ENCODE measurements at places on chromosomes 11 and 22.

DNA sequence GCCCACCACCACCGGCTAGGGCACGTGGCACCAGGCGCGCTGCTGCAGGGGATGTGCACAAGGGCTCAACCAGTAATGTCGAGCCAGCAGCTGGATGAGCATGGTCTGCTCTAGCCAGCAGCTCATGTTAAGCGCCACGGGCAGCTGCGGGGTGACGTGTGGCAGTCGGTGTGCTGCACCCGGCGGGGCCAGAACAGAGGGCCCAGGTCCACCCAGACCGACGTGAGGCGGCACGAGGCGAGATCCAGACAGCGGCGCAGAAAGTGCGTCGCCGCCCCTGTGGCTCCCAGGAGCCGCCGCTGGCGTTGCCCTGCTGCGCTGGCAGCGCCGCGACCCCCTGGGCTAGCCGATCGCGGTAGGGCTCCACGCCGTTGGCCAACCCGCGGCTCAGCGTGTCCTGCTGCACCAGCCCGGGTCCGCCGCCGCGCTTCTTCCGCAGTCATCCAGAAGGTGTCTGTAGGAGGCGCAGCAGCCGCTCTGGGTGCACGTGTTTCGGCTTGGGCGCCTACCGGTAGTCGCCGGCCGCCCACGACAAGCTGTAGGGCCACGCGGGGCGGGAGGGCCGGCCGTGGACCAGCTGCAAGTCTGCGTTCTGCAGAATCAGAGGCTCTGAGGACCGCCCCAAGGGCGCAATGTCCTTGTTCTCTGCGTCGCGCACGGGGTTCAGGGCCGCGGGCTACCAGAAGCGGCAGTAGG, 4.6 kb upstream of the GALR3 start:
- peak; percentile 65 for DNase-seq

- DNase-seq, result no peak
These were observed 16.4 kb upstream of the PAMR1 start for GRCh38 chr11:35541621-35542375.

DNA sequence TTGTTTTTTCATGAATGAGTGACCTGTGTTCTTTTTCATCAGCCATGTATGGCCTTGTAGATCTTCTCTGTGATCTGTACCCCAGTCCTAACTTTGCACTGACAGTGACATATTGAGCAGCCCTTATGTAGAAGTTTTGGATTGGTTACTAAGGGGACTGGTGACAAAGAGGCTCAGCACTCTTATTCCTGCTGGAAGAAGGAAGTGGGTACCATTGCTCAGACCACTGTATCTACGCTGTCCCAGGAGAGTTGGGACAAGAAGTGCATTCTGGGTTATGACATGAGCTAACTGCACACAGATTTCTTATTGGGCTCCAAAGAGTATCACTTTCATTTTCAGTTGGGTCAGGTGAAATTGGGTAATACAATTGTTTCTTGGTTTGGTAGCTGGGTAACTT, 107.8 kb upstream of the RASSF10 start:
- no peak for DNase-seq

- no peak for DNase-seq
These were observed 33.1 kb upstream of the GRAMD4 start for GRCh38 chr22:46587061-46587460.

- DNase-seq, result no peak
These were observed 110.2 kb downstream of the ST3GAL4 start for GRCh38 chr11:126465573-126466188.

GRCh38 chr22:47967831-47968230, 1205.4 kb downstream of the TBC1D22A start:
- DNase-seq, result no peak

DNA sequence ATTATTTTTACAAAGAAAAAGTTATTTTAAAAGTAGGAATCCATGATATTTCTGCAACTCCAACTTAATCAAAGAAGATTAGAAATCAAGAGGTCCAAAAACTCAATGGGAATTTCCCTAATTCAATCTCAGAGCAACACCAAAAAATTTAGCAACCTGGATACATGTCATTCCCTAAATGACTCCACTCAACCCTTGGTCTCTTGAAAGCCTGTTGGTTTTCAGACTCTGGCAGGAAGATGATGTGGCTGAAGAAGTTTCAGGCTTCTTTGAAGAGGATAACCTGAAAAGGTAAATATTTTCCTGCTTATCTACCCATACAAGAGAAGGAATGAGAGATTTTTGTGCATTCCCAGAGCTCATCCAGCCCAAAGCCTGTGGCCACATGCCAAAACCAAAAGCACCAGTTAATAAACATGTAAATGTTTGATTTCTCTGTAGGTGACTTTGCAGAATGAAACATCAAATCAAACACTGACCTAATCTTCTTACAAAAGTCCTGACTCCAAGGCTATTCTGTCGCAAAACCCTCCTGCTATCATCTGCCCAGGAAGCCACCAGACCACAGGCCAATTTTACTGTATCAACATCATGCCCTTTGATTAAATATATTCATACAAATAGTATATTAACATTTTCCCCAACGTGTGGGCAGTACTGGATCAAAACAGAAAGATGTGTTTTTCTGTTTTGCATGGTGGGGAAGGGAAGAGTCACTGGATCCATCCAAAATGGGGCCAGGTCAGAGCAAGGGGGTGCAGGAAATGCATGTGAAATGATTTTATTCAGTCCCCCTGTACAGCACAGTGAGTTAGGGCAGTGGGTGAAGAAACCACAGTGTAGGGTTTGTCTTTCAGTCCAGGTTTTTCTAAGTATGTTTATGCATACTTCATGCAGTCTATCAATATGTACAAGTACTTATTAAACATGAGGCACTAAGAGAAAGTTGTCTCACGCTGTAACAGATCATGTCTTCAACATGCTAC, 38.8 kb downstream of the SMCO4 start:
- DNase-seq, result no peak

- no peak for DNase-seq
These were observed 301.7 kb downstream of the BLID start for GRCh38 chr11:121814296-121814695.

DNA sequence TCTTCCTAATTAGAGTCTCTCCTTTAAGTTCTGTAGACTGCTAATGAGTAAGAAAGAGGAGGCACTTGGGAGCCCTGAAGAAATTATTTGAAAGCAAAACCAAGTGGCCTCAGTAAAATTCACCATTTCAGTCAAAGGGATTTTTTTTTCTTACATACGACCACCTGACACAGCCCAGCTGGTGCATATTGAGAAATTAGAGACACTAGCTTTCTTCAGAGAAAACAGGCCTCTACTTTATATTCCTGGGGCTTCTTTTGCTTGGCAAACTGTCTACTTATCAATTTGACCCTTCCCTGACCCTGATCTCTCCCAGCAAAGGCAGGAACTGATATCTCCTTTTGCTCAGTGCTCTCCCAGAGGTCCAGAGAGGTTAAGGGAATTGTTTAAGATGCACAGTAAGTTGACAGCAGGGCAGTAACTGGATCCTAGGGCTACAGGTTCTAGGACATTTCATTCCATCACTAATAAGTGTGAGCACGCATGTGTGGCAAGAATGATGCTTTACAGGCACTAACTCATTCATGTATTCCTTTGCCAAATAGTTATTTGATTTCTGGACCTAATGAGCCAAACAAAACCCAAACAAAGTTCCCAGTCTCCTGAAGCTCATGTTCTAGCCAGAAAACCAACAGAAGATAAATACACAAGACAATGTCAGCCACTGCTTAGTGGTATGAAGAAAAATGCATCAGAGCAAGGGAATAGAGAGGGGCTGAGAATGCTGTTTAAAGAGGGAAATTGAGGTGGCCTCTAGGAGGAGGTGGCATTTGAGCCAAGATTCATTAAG, 467.6 kb downstream of the SOX6 start:
- DNase-seq, result no peak

DNA sequence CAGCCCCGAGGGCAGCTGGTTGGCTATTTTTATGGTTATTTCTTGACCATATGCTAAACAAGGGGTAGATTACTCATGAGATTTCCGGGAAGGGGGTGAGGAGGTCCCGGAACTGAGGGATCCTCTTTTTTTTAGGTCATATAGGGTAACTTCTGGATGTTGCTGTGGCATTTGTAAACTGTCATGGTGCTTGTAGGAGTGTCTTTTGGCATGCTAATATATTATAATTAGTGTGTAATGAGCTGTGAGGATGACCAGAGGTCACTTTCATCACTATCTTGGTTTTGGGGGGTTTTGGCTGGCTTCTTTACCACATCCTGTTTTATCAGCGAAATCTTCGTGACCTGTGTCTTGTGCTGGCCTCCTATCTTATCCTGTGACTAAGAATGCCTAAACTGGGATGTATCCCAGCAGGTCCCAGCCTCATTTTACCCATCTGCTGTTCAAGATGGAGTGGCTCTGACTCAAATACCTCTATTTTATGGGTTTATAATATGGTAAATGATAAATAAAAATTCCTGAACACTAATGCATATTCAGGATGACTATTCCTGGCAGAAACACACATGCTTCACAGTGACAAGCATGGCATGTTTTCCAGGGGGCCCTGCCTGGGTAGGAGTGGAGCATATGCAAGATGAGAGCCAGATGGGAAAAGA, 11.2 kb downstream of the KREMEN1 start:
- no peak for DNase-seq

DNA sequence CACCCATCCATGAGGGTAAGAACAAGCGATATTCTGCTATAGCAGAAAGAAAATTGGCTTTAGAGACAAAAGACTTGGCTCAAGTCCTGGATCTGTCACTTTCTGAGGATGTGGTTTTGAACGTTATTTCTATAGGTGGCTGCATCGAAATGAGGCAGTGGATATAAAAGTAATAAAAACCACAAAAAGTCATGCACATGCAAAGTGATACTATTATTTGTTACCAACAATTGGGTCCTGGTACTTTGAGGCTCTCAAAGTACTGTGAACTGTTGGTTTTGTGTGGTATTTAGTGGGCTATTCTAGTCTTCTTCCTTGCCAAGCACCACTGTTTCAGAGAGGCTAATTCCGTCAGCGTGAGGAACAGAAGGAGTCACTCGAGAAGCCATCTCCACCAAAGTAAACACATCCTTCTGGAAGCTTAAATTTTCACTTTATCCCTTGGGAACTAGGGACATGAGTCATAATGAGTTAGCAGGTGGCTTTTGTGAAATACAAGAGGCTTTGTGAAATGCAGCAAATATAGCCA, 13.1 kb downstream of the UBASH3B start:
- no peak for DNase-seq

DNA sequence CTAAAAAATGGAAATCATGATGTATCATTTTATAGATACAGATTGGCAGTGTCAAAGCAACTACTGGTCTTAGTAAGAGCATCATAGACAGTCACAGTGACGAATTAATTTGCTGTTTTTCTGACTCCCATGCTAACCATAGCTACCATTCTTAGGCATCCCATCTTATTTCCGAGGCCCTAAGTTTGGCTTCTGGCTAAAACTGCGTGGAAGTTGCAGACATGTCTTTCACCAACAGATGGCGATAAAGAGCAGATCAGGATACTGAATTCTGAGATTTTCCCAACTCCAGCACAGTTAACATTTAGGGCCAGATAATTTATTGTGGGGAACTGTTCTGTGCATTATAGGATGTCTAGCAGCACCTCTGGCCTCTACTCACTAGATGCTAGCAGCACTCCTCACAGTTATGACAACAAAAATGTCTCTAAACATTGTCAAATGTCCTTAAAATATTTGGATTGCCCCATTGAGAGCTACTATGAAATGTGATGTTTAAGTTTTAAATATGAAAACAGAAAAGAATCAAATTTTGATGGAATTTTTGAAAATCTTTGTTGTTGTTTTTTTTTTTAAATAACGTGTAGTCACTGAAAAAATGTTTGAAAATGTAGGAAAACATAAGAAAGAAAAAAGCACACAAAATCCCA, 16.3 kb downstream of the OR2AG2 start:
- DNase-seq, result no peak

GRCh38 chr11:40099426-40100161, 1359.9 kb downstream of the LRRC4C start:
- DNase-seq, result no peak

DNA sequence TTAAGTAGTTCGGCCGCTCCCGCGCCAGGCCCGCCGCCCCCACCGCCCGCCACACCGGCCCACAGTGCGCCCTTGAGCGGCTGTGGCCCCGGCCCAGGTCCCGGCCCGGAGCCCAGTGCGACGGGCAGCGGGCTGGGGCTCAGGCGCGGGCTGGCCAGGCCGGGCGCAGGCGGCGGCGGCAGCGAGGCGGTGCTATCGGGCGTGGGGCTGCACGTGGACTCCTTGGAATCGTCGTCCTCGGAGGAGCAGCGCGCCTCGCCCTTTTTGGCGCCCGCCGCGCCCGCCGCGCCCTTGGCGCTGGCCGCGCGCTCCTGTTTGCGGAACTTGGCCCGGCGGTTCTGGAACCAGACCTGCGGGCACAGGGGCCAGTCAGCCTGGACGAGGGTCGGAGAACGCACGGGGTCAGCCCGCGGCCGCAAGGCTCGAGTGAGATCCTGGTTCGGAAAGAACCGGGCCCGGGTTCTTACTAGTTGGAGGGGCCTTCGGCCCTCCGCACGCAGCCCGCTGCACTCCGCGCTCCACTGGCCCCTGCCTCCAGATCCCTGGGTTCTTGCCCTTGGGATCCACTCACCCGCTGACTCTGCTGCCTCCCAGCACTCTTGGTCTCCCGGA, 4.0 kb downstream of the PHOX2A start:
- DNase-seq, result no peak

DNA sequence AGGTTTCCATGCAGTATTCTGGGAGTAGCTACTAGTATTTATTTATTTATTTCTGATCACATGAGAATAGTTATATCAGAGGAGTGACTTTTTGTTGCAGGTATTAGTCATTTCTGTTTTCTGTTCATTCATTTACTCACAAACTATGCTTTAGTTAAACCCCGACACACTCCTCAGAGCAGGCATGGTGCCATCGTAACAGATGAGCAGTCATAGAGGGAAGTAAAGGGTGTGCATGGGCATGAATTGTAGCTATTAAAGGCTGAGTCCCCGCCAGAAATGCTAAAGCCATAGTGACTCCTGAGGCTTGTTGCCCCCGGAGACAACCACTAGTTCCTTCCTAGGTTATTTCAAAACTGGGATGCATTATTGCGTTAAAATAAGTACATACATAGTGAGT, 10.6 kb downstream of the JHY start:
- no peak for DNase-seq

- no peak for DNase-seq
These were observed 58.9 kb downstream of the SHANK2 start for GRCh38 chr11:71193431-71193830.

- peak; percentile 7 for DNase-seq
These were observed 33.1 kb downstream of the DDX10 start for GRCh38 chr11:108697872-108698473.

DNA sequence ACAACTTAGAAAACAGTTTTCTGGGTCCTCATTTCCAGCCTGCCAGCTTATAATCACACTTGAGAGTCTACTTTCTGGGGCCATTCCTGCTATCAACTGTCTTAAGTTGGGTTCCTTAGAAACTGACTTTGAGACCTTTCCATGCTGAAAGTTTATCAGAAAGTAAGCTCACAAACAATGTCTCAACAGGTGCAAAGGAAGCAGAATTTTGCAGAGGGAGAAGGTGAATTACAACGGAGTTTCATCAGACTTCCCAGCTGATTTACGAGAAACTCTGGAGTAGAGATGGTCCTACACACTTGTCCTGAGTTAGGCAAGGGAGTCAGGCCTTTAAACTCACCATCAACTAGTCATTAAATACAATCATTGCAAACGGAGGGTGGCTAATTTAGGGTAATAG, 4.7 kb upstream of the OR52I2 start:
- DNase-seq, result no peak

Measured in stimulated activated naive CD4-positive, alpha-beta T cell treated with Interleukin-2 at 50 U/mL for 16 hours (primary cell).